Foreskin keratinocyte (primary cell): ENCODE measurements at places on chromosomes 2 and 18.

GRCh38 chr18:47728921-47729320, 201.5 kb downstream of the SMAD2 start:
- DNase-seq = no peak

- peak; percentile 28 for DNase-seq
These were observed 338.4 kb upstream of the SLC39A10 start for GRCh38 chr2:195318440-195319111.

- DNase-seq = no peak
These were observed 285.1 kb downstream of the MBD5 start for GRCh38 chr2:148306027-148306426.

DNA sequence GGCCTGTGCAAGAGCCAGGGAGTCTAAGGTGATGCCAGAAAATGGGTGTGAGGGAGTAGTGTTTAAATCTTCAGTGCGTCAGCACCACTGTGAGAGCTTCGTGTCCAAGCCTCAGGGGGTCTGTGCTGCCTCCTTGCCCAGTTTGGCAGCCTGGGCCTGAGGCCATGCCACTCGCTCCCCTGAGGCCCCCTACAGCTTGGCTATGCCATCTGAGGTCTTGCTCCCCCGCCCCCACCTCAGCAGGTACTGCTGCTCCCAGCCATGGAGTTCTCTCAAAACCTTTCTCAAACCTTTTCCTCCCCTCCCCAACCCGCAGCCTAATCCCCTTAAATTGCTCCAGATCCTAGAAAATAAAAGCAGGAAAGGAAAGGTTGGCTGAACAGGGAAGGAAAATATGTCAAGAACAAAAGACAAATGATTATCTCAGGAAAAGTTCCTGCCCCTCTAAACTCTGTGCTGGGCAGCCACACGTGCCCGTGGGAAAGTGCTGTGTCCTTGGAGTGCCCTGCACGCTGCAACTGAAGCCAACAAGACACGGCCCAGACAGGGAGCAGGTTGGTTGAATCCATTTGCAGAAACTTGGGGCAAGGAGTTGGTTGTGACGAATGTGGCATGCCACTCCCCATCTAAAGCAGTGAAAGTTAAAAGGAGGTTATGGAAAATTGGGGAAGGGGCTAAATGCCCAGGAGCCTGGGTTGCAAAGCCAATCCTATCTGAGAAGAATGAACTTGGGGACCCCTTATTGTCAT, 61.2 kb downstream of the ATOH8 start:
- DNase-seq = no peak

DNA sequence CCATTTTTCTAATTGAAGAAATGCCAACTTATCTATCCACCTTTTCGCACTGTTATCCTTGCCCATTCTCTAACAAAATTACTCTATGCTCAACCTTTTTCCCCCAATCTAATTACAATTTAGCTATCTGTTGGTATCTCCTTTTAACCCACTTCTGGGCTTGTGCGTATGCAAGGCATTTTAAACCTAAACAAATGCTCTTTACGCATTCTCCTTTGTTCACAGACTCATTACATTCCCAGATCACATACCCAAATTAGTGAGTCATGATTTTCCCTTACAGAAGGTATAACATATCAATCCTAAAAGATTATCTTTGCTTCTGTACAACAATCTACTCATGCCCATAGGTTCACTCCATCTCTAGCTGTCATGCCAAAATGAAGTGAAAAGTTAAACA, 71.7 kb upstream of the LYPD1 start:
- no peak for DNase-seq

- DNase-seq = no peak
These were observed 20.4 kb upstream of the BCL2 start for GRCh38 chr18:63339920-63340484.
